ENCODE measurements at places on chromosomes 2 and 18. TPM values are rescaled to one million over a fixed set of nuclear protein-coding genes. Genes with fewer than 3 reads are reported as not detected.

DNA sequence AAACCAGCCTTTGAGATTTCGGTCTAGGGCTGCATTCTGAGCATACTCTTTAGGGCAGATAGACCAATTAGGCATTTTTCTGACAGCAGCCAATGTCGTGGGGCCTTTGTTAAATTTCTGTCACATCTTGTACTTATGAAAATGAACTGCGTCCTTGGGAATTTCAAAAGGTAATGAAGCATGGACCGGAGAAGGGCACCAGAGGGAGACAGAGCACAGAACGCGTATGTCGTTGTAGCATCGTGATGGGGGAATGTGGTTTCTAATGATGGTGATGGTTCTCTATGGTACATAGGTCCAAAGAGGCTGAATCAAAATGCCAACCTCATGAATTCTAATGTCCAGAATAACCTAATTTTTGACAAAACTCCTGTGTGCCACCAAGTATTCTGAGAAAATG is 483.9 kb upstream of the CRIM1 start:
- DNase-seq = no peak

Gene GAL3ST2
- not detected for total RNA-seq

GRCh38 chr2:27016801-27017325 is 15.9 kb upstream of the TMEM214 start:
- no peak for DNase-seq

- DNase-seq = no peak
These were observed 159.1 kb downstream of the PPP1R1C start for GRCh38 chr2:182144776-182145165.

DNA sequence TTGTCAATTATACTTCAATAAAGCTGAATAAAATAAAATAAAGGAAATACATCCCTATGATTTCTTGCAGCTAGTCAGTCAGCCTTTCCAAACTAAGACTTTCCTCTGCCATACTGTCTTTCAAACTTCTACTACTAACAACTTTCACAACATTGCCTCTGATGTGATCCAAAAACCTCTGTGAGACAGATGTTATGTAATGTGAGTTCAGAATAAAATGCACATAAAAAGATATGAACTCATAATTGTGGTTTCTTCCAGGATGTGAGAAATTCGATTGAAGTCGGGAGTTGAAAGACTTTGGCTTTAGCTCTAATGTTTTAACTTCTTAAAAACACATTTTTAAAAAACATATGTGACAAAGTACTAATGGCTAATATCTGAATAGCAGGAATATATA is 98.7 kb downstream of the PIGN start:
- no peak for DNase-seq

Gene IL1B
- total RNA-seq = not detected

DNA sequence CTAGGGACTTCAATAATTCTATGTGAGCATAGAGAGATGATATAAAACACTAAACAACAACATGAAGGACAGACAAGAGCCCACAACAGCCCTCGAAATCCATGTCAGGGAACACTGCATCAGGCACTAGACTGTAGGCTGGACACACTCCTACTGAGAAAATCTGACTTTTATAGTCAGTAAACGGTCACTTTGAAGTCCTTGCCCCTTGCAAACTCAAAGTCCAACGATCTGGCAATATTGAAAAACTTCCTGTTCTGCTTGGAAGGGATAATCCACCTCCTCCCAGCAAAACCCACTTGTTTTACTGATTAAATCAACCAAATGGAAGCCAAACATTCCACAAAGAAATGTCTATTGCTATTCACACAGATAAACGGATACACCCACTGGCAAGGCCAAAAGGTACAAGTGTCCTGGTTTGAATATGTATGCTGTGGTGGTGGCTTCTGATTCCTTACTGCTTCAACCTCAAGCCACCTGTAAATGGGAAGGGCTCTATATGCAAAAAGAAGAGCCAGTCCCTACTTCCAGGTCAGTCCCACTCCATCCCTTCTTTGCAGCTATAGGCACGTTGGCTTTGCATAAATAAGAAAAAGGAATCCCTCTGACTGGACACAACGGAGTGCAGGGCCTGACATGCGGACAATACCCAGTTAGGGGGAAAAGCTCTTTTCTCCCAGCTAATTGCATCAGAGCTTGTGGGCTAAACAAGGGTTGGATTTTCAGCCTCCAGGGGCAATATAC is 56.6 kb downstream of the STK39 start:
- no peak for DNase-seq

Gene CDH7
- total RNA-seq = not detected

DNA sequence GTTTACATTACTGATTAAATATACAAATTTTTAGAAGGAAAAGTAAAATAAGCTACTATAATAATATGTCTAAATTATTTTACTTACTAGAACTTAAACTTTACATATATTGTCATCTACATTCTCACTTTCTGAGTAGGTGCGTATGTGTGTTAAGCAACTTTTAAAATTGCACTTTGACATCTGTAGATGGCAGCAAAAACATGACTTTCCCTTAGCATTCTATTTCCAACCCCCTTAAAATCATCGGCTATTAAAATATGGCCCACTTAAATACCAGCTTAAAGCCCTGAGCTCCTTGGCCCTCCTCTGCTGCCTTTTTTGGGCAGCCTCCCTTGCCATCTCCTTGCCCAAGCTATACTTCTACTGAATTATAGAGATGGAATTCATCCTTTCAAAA is 78.0 kb downstream of the UPP2 start:
- no peak for DNase-seq

Gene PLEKHA3
- 36.4 TPM for total RNA-seq

Gene ATP6V1B1
- not detected for total RNA-seq

Data from Right ventricle myocardium inferior (tissue), 1 donor.